NCI-H2171 treated with DMSO at 0.1 percent for 48 hours (cell line): ENCODE measurements at places on chromosomes 4 and X.
A peak's percentile ranks its signal among the peaks of the same experiment; 100 is the strongest.

GRCh38 chr4:75490155-75490554 is 24.0 kb downstream of the RCHY1 start:
- DNase-seq = peak; percentile 14

DNA sequence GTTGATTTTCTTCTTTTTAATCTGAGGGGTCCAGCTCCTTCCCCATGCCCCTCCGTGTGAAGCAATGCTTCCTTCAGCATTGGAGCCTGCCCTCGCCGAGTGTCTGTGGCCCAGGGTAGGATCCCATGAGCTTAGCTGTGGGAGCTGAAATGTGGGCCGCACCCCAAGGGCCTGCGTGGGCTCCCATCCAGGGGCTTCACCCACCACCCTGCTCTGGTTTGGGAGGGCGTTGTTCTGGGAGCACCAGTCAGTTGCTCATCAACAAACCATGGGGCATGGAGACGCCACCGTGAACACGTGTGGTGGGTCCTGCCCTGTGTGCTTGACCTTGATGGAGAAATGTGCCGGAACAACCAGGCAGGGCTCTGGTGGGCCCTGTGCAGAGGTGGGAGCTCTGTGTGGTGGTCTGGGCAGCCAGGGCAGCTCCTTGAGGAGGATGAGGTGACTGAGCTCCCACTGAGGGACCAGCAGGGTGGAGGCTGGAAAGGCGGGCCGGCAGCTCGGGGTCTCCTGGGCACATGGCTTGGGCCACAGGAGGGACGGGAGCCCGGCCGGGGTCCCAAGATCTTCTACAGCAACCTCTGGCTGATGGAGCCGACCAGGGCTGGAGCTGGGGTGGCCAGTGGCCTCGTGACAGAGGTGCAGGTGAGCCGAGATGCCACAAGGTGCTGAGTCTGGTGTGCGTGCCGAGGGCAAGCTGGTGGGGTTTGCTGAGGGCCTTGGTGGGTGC is 39.6 kb upstream of the NKX1-1 start:
- no peak for DNase-seq

DNA sequence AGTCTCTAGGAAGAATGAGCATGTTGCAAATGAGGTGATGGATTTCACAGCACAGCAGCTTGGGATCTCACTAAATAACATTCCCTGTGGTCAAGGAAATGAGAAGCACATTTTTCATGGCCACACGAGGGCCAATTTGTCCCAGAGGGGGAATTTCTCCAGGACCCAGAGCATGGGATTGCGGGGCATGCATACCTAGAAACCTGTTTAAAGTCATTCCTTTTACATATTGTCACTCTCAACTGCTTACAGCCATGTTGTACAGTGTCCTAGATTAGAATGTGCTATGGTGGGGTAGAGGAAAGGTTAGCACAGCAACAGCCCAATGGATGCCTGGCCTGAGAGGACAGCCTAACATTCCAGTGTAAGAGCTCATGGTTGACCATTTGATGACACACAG is 37.4 kb upstream of the NLGN4X start:
- DNase-seq = no peak

- no peak for DNase-seq
These were observed 256.8 kb downstream of the FSTL5 start for GRCh38 chr4:161906836-161907589.

DNA sequence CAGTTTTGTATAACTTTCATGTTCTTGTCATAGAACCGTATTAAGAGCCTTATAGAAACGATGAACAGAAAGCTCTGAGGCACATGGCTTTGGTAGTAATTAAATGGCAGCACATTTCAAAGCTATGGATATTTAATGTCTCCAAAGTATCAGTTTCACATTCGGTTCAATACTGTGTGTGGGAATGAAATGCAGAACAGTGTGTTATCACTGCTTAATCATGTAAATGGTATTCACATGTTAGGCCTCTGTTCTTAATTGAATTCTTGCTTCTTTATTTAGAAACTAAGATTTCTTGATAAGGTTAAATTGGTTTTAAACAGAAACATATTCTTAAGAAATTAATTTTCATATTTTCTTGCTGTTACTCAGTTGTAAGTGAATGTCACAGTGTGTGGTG is 701.0 kb upstream of the PITX2 start:
- DNase-seq = no peak
